ENCODE measurements at places on chromosomes 7 and 10.

GRCh38 chr10:112279433-112279832 is 3.8 kb upstream of the TECTB start:
- no peak for DNase-seq

DNA sequence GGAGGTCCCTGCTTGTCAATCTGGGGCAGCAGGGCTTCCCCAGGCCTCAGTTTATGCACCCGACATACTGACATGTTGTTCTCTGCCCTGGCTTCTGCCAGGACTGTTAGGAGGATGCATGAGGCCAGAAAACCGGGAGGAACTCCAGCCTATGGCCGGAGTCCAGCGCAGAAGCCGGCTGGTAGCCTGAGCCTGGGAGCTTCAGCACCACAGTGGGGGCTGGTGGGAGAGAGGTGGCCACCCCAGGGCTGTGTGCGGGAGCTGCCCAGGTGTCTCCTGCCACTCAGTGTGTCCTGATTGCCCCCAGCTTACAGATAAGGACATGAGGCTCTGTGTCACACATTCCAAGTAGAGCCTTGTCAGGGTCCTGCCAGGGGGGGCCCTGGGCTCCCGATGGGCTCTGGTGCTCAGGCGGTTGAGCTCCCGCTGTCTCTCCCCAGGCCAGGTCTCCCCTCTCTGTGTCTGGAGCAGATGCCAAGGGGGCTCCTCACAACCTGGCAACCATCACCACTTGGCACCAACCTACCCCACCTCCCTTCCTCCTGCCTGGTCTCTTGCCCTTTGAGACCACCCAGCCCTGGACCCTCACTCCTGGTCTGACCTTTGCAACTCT is 32.3 kb downstream of the PPIF start:
- DNase-seq, result no peak

- no peak for DNase-seq
Measured at GRCh38 chr10:51952056-51952455, 252.7 kb upstream of the CSTF2T start.

DNA sequence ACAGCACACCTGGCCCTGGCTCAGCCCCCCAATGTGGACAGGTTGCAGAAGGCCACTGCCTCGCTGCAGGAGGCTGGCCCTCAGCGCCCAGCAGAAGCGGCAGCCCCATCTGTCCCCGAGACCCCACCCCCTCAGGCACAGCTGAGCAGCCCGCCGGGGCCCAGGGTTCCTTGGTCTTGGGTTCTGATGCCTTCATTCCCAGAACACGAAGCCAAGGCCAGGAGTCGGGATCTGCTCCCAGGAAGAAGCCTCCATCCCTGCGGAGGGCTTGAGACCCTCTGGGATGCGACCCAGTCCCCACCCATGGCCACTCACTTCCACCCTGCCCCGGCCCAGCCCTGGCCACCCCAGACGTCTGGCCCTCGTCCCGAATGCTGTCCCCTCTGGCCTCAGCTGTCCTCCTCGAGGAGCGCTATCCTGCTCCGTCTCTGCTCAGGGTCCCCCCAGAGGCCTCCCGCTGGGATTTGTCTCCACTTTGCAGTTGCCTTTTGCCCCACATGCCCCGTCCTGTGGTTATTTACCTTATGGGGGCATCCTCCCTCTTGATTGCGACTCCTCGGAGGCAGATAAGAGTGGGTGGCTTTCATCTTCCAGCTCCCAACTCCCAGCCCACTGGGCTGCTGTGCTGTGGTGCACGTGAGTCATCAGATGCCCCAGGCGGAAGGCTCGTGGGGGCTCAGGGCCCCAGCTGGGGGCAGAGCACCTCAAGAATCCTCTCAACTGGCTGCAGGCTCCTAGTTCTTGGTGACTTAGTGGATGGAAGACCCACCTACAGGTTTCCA is 97.5 kb downstream of the MKI67 start:
- no peak for DNase-seq

DNA sequence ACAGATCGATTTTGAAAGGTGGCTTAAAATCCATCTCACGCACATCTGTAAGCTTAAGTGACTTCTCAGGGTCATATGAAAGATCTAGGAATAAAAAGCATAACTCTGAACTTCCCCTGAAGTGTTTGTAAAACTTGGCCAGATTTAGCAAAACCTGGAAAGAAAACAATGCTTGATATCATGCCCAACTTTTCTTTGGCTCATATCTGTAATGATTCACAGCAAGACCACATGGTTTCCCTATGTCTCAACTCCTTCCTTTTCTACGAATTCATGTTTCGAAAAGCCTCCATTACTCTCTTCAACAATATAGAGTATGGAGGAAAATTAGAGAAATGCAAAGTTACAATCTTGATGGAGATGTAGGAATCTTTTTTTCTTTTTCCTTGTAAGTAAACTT is 20.1 kb upstream of the CABCOCO1 start:
- no peak for DNase-seq

DNA sequence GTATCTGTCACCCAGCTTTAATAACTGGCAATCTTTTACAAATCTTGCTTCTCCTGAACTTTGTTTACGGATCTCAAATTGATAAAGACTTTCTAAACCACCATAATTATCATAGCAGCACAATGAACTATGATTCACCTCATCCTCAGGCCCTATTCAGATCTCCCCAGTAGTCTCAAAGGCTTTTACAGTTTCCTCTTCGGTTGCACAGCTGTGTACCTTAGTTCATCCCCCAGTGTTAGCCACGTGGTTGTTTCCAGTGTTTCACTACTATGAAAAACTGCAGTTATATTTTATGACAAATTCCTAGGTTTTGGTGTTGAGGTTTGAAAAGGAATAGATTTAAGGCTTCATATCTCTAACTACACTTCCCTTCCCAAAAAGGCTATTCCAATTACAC is 24.9 kb downstream of the PAXIP1 start:
- no peak for DNase-seq

DNA sequence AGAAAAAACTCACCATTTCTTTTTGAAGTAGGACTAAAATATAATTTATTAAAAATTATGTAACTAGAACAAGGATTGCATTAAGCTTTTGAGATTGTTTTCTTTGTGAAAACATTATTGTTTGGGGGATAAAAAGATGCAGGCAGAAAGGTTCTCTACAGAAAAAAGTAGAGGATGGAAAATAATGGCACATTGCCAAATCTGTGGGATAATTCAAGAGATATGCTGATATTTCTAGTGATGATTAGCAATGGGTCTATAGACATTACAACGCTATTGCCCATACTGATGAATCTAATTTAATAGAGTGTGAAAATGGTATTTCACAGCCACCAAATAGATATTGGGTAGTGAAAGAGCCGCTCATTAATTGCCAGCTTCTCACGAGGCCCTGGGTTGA is 204.3 kb downstream of the RAPGEF5 start:
- no peak for DNase-seq

DNA sequence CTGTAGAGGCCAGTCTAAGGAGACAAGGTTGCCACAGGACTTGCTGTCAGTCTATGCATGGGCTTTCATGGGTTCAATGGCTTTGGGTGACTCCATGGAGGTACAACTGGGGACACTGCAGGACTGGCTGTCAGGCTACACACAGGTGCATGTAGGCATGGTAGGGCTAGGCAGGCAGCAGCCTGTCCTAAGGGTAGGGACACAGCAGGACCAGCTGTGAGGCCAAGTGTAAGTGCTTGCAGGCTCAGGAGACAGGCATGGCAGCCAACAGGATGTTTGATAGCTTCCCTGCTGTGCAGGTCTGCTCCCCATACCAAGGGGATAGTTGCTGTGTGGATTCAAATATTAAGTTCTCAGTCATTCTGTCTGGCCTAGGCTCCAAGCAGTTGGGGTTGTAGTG is 181.0 kb upstream of the NPY start:
- DNase-seq, result no peak

DNA sequence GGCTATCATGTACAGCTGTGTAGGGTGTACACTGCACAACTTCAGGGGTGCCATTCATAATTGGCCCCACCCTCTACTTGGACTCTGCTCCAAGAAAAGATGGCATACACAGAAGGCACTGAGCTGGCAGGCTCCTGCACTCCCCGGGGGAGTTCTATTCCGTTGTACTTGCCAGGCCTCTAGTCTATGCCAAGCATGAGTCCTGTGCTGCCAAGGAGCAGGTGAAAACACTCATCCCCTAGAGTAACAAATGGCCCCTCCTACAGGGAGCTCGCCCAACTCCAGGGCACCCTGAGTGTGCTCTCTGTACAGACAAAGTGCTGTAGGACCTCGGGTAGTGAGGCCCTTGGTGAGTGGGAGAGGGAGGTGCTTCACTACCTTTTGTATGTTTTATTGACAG is 127.2 kb downstream of the SLIT1 start:
- DNase-seq, result no peak

DNA sequence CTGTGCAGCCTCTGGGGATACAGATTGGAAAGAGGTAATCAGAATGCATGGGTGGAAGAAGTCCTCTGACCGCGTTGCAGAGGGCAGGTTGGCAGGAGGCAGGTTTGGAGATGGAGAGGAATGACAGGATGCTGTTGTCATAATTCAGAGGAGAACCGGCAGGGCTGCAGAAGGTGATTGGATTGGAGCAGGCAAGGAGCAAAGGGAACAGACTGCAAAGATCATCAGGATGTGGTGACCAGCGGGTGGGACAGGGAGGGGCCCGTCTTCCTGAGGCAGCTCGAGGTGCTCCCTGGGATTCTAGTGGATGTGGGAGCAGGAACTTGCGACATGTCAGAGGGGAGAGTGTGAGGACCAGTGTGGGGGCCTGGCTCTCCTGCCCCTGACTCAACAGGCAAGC is 78.5 kb upstream of the PPIF start:
- DNase-seq, result no peak

- DNase-seq, result no peak
Measured at GRCh38 chr7:138926241-138926612, 55.0 kb downstream of the KIAA1549 start.

DNA sequence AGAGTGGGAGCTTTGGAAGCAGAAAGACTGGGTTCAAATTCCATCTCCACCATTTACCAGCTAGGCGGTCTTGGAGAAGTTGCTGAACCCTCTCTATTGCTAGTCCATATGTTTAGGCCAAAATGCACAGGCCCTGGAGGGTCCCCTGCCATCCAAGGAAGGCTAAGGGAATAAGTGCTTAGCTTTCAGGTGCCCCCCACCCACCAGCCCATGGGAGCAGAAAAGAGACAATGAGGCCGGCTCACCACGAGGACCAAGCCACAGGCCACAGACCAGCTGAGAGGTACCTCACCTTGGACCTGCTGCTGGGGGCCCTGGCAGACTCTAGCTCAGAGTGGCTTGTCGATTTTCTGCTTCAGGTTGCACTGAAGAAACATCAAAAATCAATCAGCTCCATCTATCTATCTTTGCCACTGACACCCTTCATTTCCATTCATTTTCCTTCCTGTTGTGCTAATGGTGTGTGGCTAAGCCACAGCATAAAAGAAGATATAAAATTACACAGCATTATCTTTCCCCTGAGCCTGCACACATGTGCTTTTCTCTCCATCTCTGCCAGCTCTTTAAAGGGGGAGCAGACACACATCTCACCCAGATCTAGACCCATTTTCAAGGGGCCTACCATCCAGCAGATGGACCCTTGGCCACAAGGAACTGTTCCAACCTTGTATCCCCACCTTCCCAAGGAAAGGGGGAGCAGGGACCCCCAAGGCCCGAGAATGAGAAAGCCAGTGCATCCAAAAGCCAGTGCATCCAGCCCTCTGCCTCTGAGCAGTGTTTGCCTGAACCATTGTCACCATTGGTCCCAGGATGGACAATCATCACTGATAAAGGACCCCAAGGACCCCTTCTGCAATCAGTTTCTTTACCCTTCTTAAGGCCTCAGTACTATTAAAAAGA is 65.4 kb downstream of the GRID1 start:
- DNase-seq, result no peak

Data from GM19239 (cell line).